Keratinocyte (primary cell): ENCODE measurements at places on chromosomes 7 and 10.

- no peak for DNase-seq
Measured at GRCh38 chr10:118958984-118959925, 70.3 kb upstream of the NANOS1 start.

GRCh38 chr10:79315602-79315920 lies 31.7 kb upstream of the PPIF start:
- no peak for DNase-seq

- no peak for DNase-seq
Measured at GRCh38 chr7:21198921-21199320, 229.0 kb upstream of the SP4 start.

DNA sequence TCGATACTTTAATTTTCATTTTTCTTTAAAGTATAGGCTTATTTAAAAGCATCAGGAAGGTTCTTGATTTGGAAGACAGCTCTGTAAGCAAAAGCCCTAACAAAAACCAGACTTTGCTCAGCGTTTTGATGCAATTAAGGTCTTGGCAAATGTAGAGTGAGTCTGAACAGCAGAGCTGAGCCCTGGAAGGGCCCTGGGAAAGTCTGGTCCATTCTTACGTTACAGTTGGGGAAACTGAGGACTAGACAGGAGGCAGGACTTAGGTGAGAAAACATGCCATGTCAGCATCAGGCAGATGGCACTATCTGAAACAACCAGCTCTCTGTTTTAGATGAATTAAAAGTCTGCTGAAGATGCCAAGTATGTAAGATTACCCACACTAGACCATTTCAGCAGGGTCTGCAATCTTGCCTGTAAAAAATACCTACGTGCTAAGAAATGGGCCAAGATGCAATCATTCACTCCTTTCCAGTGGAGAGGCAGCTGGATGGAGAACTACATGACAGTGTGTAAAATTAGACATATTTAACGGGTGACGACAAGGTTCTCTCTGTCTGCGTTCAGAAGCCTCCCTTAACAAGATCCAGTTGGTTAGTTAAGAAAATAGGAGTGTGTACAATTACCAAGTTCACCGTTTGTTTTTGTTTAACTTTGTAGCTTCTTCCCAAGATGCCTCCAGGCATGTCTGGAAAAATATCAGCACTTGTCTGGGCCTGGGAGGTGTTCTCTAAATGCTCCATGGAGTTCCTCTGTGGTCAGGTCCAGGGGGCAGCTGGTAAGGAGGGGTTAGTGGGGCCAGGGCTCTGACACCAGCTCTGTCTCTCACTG lies 502.3 kb upstream of the ZMIZ1 start:
- DNase-seq, result no peak

DNA sequence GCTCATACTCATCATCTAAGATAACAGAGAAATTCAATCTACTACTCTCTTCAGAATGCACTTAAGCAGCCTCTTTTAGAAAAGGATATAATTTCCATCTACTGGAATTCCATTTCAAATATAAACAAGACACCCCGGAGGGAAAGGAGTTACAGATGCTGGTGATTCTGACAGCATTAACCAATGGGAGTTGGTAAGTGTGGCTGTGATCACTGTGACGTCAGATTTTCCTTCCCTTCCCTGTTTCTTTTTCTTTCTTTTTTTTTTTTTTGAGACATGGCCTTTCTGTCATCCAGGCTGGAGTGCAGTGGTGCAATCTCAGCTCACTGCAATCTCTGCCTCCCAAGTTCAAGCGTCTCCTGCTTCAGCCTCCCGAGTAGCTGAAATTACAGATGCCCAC lies 106.6 kb downstream of the ACTR3B start:
- no peak for DNase-seq

DNA sequence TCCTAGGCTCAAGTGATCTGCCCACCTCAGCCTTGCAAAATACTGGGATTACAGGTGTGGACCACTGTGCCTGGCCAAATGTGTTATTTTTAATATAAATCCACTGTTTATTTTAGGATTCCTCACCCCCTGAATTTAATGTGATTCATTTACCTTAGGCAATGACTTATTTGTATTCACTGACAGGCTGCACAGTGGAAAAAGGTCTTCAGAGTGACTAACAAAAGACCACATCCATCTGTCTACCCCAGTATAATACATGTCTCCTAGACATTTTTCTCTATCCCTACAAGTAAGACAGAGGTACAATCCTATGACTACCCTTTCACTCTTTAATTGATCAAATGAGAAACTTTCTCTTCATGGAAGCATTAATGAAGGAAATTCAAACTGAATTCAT lies 230.2 kb downstream of the AHR start:
- no peak for DNase-seq

DNA sequence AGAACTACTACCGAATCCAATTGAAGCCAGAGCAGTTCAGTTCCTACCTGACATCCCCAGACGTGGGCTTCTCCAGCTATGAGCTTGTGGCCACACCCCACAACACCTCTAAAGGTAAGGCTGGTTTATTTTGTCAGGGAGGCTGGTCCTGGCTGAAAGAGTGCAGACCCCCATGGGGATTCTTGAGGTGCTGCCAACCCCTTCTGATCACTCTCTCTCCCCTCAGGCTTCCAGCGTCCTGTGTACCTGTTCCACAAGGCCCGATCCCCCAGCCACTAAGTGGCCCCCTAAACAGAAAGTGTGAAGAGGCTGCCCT lies 3.1 kb downstream of the PPP1R35 start:
- no peak for DNase-seq

GRCh38 chr7:64307254-64308015 lies 6.3 kb upstream of the ZNF736 start:
- DNase-seq, result no peak

GRCh38 chr10:124524991-124525653 lies 63.5 kb downstream of the LHPP start:
- no peak for DNase-seq

DNA sequence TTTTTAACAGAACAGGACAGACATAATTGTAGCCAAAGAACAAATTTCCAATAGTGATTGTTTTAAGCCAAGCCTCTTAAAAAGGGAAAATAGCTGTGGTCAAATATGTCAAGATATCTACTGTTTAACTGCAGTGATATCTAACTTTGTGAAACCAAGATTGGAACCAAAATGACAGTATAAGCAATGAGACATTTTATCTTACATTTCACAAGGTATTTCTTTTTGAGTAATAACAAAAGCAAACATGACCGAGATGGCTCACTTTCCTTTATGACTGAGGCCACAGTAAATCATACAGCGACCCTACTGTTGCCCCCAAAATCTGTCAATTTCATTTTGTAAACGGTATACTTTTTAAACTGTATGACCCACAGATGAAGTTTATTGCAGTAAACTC lies 215.8 kb downstream of the MLLT10 start:
- no peak for DNase-seq

DNA sequence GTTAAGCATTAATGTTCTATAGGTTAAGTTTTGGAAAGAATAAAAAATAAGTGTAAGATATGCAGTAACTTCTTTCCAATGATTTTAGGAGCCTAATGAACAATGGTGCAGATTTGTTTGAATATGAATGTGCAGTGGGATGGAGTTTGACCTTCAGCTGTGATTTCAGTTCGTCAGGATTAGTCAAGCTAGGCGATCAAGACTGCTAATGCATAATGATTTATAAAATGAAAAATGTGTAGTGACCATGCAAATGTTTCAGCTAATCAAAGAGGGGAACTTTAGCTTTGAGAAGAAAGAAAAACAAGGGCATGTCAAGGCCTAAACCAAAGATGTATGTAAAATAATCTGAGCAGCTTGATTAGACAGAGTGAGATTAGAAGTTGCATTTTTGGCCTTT lies 208.5 kb downstream of the FOXP2 start:
- DNase-seq, result no peak

GRCh38 chr7:138257459-138258196 lies 181.4 kb downstream of the AKR1D1 start:
- no peak for DNase-seq

DNA sequence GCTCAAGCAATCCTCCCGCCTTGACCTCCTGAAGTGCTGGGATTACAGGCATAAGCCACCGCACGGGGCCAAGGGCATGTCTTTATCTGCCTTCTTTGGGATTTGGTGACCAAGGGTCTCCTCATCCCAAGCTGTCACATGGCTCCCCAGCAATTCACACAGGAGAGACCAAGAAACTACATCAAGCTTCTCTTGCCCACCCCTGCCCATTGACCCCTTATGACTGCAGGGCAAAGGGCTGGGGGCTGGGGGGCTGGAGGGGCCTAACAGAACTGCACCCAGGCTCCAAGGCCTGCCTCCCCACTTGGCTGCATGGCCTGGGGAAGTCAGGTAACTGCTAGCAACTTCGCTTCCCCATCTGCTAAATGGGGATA lies 137.1 kb downstream of the SH3PXD2A start:
- no peak for DNase-seq

- no peak for DNase-seq
Measured at GRCh38 chr7:135991322-135991721, 14.2 kb upstream of the MTPN start.

DNA sequence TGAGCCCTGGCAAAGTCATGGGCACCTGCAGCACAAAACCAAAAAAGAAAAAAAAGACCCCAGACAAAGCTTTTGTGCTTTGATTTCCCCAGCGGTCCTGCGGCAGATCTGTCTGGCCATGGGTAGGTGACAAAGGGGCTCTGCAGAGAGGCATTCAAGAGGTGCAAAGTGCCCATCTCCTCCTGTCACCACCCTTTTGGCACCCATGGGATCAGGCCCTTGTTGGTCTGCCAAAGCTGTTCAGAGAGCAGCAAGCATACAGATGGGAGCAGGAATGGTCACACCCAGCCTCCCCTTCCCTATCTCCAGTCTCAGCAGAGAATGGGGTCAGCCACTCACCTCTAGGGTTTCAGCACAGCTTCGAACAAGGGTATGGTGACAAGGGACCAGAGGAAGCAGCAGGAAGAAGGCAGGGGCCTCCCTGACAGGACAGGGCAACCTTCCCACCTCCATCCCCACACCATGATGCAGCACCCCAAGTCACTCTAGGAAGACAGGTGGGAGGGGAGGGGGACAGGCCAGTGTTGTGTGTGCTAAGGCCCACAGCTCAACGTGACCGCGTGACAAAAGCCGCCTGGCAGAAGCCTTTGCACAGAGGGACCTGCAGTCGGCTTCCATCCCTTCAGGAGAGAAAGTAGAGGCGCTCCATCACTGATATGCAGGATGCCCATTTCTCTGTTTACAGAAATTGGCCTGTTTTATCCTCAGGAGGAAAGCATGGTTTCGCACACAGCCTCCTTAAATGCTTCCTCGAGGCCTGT lies 6.3 kb downstream of the CAMK2G start:
- no peak for DNase-seq

DNA sequence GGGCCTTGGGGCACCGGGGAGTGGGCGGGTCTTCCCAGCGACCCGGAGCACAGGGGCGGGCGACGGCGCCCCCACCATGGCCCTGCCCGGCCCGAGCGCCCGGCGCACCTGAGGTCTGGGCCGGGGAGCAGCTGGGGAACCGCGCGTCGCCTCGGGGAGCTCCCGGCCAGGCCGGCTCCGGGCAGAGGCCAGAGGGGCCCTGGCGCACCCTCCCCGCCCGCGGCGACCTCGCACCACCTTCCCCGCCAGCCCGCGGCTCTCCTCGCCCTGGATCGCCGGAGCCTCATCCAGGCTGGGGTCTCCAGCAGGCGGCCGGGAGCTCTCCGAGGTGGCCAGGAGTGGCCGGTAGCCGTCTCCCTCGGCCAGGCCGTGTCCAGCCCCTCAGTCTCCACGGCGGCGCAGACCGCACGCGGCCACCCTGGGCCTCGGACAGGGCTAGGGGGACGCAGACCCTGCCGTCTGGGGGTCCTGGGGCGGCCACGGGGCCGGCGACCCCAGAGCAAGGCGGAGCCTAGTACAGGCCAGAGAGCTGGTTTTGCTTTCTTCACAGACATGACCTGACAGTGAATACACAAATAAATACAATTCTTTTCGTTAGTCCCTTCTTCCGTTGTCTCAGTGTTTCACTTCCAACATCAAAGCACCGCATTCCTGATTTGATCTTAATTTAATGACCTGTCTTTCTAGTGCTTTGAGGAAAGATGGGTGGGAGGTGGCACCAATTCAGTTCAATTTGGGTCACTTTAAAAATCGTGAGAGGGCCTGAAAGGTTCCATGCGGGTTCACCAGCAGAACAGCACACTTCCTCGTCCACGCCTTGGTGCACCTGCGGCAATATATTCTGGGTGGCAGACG lies 356.9 kb downstream of the DNAJB6 start:
- DNase-seq, result no peak

GRCh38 chr7:17526621-17527020 lies 228.2 kb downstream of the AHR start:
- no peak for DNase-seq

- DNase-seq, result no peak
Measured at GRCh38 chr10:34075254-34075926, 739.7 kb downstream of the PARD3 start.

- DNase-seq, result no peak
Measured at GRCh38 chr7:151225948-151226510, 976 bp downstream of the ABCF2 start.

DNA sequence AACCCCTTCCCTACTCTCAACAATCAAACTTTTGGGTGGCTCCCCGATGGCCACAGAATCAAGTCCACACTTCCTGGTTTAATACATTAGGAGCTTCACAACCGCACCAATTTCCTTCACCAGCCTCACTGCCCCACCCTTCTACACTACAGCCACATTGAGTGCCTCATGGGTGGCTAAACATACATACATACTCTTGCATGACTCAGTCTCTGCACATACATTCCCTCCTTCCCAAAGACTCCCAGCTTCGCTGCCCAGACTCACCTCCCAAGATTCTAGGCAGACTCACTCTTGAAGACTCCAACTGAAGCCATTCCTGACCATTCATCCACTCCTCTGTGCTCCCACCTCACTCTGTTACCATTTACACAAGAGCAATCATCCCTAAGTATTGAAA lies 15.9 kb downstream of the VPS41 start:
- DNase-seq, result peak; percentile 72

GRCh38 chr7:133428326-133428725 lies 175.4 kb downstream of the EXOC4 start:
- no peak for DNase-seq

GRCh38 chr10:29209830-29210229 lies 79.0 kb upstream of the LYZL1 start:
- DNase-seq, result no peak

DNA sequence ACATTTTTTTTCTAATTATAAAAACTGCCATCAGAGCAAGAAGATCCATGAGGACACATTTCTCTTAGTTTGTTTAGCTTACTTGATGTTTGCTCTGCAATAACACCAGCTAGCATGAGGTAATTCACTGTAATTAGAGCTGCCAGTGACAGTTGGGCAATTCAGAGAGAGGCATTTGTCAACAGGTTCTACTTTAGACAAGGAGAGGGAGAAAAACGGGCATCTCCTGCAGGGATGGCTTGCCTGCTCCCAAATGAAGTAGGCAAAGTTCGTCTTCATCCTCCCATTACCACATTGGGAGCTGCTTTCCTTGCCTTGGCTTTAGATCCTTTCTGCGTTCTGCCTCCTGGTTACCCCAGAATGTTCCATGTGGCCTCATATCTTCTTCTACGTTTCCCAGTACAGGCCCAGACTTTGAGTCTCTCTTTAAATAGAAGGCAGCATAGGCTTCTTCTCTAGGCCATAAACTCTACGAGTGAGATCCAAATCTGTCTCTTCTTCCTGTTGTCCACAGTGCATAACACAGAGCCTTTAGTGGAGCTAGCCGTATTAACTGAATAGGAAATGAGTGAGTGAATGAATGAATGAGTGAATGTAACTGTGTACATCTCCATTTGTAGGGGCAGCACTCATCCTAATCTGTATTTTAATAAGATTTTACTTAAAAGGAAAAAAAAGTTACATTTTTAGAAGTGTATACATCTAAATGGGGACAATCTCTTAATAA lies 21.2 kb downstream of the ASB15 start:
- no peak for DNase-seq
